ENCODE measurements at places on chromosomes 6 and 20. TPM values are rescaled to one million over a fixed set of nuclear protein-coding genes. Genes with fewer than 3 reads are reported as not detected.

The VWA7 gene
- total RNA-seq: 2.4 TPM

The SYCP2L gene
- total RNA-seq: under 0.01 TPM

The KIF25 gene
- total RNA-seq: not detected

The ADGB gene
- total RNA-seq: under 0.01 TPM

The PIM1 gene
- total RNA-seq: 114 TPM

The CUL9 gene
- 47.7 TPM for total RNA-seq

The IL20RA gene
- not detected for total RNA-seq

DNA sequence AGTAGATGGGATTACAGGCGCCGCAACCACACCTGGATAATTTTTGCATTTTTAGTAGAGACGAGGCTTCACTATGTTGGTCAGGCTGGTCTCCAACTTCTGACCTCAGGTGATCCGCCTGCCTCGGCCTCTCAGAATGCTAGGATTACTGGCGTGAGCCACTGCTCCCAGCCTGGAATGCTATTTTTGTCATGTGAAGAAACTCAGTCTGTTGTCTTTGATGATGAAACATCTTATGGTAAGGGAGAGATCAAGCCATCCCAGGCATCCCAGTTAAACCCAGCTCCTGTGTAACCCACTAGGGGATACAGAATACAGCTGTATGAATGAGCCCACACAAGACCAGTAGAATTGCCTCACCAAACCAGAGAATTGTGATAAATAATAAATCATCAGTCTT lies 83.6 kb upstream of the RBM24 start:
- no peak for DNase-seq

GRCh38 chr20:58473453-58474425 lies 41.5 kb downstream of the APCDD1L start:
- no peak for DNase-seq

DNA sequence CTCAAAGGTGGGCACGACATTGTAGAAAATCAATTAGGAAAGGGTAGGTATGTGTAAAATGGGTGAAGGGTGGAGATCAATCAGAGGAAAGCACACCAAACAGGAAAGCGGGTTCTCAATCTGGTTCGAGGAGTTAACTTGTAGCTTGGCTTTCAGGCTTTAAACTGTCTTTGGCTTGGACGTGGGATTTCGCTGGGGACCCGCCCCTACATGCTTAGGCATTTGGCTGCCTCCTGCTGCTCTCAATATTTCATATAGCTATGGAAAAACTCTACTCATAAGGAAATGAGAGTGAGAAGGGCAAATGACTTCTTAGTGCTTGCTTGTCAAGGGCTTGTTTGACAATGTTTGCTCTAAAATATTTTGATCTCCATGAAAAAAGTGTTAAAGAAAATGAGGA lies 38.1 kb upstream of the PDE7B start:
- no peak for DNase-seq

DNA sequence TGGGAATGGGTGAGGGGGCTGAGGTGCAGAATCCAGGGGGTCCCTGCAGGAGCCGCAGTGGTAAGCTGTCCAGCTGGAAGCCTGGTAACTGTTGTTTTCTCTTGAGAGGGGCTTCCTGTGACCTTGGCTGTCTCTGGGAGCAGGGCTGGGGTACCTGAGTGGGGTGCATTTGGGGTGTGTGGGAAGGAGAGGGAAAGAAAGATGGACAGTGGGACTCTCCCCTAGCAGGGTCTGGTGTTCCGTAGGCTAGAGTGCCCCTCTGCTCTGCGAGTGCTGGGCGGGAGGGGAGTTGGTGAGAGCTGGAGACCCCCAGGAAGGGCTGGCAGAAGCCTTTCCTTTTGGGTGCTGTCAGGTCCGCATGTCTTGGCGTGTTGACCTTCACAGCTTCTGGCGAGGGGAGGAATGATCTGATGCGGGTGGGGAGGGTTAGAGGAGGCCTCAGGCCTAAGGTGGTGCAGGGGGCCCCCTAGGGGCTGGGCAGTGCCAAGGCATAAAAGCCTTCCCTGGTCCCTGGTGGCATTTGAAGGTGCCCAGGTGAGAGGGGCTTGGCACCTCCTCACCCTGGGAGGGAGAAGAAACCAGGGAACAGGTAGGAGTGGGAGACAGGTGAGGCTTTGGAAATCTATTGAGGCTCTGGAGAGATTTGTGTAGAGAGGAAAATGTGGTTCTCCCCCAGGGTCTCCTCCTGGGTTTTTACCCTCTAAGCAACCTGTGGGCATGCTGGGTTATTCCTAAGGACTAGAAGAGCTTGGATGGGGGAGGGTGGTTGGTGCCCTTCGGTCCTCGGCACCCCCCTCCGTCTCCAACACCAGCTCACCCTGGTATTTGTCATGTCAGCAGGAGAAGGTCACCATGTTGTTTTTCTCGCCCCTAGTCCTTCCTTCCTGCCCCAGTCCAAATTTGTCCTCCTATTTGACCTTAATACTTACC lies 3.3 kb downstream of the VEGFA start:
- DNase-seq: no peak

DNA sequence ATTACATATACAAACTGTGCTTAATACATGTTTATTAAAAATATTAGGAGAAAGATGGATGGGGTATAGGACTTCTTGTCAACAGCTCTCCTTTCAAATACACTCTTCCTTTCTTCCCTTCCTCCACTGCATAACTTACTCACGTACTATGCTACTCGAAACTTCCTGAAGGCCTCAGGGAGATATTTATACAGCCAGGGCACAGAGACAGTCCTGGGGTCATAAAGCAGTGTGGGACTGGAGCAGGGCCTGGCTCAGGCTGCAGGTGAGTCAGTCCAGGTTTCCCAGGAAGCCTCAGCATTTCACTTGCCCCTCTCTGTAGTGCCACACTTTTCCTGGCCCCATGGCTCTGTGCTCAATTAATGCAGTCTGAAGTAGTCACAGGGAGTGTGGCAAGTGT lies 157.0 kb downstream of the UBE3D start:
- no peak for DNase-seq

GRCh38 chr6:43743682-43744381 lies 26.2 kb upstream of the VEGFA start:
- no peak for DNase-seq

DNA sequence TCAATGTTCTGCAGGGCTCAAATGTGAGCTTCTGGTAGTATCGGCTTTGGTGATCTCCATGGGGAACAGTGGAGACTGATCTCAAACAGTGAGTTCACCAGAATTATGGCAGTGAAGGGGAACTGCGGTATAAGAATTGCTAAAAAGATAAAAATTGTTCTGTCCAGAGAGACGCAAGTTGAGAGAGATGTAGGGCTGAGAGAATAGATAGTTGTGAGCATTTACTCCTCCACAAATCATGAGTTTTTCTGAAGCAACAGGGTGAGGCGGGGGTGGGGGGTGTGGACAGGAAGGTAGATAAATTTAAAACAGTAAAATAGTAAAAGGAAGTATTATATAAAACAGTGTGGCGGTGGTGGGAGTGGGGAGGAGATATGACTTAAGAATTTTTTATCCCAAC lies 98.6 kb upstream of the NEDD9 start:
- DNase-seq: no peak

DNA sequence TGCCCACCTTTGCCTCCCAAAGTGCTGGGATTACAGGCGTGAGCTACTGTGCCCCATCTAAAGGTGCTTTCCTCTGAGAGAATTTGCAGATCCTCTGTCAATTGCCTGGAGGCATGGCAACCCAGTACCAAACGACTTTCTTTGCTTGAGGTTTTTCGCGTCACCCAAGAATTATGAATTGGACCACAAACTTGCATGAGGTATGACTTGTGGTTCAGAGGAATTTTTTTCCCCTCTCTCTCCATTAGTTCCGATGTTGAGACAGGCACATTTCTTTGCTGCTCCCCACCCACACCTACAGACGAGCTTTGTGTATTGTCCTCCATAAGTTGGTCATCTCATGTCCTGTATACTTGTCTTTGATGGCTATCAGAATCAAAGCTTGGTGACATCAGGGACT lies 11.8 kb upstream of the SCAF8 start:
- peak; percentile 79 for DNase-seq

- peak; percentile 67 for DNase-seq
Measured at GRCh38 chr20:43959079-43959919, 44.6 kb downstream of the TOX2 start.

DNA sequence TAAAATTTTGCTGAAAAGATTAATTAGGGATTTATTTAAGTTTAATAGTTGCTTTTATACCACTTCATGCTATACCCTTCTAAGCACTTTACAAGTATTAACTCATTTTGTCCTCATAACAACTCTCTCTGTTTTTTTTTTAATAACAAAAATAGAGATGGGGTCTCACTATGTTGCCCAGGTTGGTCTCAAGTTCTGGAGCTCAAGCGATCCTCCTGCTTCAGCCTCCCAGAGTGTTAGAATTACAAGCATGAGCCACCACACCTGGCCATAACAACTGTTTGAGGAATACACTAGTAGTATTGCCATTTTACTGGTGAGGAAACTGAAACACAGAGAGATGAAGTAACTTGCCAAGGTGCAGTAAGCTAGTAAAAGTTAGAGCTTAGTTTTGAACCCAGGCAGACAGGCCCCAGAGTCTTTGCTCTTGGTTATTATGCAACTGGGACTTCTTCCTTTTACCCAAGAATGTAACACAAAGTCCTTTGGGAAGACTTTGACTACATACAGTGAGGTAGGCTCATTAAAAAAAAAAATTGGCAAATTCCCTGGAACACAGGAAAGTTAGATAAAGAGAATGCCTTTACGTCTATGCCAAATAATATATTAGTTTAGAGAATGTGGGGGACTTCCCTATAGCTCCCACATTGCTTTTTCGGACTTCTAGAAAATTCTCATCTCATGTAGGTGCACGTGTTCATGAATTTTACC lies 11.4 kb downstream of the ANKS1A start:
- DNase-seq: no peak

DNA sequence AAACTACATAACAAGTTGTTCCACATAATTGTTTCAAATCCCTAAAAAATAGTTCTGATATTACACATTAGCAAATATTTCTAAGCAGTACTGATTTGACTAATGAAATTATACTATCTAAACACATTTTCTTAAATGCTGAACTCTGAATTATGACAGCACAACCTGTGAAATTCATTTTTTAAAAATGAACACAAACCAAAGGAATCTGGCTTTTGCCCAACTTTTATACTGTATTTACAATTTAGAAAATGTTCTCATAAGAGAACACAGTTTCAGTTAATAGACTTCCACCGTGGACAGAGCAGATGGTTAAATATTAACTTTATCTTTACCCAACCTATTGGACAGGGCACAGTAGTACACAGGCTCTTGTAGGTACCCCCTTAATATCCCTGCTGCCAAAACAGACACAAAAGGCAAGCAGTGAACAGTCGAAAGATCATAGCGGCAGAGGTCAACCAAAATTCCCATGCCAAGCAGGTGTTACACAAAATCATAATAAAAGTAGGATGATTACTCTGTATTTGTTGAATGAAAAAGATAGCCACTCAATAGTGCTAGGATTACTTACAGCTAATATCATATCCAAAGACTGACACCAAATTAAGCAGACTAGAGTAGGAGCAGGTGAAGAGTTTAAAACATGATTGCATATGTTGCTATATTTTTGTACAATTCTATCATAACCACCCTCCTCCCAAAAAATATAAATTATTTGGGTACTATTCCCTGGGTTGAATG lies 122.5 kb downstream of the RNGTT start:
- no peak for DNase-seq

- DNase-seq: no peak
Measured at GRCh38 chr6:157761331-157761921, 61.6 kb upstream of the SNX9 start.

- DNase-seq: peak; percentile 47
Measured at GRCh38 chr6:593139-593906, 63.6 kb downstream of the HUS1B start.

DNA sequence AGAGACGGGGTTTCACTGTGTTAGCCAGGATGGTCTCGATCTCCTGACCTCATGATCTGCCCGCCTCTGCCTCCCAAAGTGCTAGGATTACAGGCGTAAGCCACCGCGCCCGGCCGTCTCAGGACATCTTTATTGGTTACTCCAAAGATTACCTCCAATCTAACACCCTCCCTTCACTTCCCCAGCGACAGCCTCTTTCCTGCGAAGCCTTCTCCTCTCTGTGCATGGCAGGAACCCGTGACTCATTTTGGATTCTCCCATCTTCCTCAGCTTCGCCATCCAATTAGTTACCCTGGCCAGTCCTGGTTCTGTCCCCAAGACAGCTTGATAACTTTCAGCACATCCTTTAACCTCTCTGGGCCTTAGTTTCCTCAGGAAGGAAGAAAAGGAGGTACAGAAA lies 51.3 kb upstream of the TOX2 start:
- no peak for DNase-seq

DNA sequence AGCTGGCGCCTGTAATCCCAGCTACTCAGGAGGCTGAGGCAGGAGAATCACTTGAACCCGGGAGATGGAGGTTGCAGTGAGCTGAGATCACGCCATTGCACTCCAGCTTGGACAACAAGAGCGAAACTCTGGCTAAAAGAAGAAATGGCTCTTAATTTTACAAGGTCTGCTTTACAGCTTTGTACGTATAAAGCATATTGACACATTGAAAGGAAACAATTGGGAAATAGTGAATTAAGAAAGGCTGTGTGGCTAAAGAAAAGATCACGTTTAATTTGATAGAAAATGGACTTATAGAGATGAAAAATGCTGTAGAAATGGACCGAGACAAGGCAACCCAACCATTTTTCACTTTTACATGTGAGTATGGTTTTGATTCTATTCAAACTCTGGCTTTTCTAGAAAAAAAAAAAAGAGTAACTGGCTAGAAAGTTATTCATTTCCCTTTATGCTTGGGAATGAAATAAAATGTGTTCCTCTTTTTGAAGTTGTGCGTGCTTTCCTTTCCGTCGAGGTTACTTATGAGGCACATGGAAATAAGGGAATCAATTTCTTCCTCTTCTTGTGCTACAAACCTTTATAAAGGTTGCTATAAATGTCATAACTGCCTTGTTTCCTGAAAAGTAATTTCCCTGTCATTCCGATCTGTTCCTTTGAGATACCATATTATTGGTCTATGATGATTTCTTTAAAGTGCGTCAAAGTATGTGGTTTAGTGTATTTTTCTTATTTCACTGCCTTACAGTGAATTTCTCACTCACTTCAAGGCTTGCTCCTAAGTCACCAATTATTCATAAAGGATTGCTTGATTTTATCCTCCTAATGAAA lies 29.4 kb downstream of the PFDN4 start:
- peak; percentile 26 for DNase-seq

- no peak for DNase-seq
Measured at GRCh38 chr6:157943964-157944283, 37.7 kb upstream of the SYNJ2 start.

DNA sequence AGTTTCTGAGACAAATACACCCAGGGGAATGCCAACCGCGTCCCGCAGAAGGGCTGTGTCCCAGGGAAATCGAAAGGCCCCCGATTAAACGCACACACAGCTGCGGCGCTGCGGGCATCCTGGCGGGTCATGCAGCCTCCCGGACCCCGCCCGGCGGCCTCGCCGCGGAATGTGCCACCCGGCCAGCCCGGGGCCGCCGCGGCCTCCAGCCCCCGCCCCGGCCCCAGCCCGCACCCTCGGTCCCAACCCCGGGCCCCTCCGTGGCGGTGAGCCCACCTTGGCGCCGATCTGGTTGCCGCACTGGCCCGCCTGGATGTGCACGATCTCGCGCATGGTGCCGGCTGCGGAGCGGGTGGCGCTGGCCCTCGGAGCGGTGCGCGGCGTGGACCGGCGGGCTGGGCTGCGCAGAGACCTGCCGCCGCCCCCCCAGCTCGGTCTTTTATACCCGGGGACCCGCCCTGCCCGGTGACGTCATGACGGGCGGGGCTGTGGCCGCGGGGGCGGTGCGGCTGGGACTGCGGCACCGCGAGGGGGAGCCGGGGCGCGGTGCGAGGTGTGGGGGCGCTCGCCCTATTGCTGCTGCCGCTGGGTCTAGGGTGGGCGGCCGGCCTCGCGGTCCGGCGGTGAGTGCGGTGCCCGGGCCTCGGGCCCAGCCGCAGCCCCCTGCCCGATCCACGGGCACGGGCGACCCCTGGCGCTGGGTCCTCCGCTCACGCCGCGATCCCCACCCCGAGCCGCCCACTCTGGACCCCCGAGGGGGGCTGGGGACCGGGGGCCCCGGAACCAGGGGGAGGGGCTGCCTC lies at the start of gene TUBB2A:
Gene TUBB2A (minus strand): TSS at position 414 of the 803 bp plus-strand sequence. CDS start 81 bp downstream, at position 333.
- peak; percentile 82 for DNase-seq

Data from hematopoietic multipotent progenitor cell (in vitro differentiated cells).